ENCODE measurements at places on chromosomes 1 and 21. TPM values are rescaled to one million over a fixed set of nuclear protein-coding genes. Genes with fewer than 3 reads are reported as not detected.

DNA sequence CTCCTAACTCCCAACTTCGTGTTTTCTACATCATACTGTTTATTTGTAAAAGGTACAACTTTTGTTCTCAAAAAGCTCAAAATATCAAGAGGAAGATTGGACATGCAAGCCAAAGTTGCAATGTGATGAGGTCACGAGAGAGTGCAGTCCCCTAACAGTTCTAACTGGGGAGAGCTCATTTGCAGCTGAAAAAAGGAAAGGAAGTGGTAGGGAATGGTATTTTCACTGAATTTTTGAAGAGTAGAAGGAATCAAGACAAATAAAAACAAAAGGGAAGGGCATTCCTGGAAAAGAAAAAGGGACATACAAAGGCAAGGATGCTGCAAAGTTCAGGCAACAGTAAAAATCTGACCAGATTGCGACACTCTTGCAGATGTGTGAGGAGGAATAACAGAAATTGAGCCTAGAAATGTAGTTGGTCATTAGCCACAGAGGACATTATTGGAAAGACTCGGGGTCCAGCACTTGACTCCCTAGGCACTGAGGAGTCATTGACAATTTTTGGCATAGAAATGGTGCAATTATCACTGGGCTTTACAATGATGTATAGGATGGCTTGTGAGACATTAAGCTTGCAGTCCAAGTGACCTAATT is 67.9 kb downstream of the TBX15 start:
- ATAC-seq = no peak

DNA sequence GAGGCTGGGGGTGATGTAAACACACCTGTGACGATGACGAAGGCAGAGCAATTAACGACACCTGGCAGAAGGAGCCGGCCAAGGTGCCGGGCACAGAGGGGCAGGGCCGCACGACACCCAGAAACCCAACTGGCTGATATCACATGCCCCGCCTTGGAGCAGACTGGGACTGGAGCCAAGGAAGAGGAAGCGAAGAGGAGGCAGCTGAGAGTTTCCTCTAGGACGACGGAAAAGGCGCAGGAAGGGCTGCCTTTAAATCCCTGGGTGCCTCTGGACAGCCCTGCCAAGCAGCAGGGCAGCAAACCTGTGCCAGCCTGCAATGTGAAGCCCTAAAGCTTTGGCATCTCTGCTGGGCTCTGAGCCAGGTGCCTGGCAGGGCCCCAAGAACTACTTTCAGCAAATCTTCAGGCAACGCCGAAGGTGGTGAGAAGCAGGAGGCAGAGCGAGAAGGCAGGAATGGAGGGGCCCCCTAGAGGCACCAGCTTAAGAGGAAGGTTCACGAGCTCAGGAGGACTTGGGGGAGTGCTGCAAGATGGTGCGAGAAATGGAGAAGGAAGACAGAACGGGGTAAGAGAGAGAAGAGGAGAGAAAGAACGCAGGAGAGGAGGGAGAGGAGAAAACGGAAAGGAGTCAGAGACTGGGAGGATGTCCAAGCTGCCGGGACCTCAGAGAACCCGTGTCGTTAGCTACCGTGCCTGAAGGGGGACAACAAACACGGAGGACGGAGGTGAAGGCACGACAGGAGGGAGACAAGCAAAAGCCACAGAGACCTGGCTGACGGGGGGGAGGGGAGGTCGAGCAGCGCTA is 25.3 kb upstream of the PEF1 start:
- ATAC-seq = peak; percentile 23

Gene LORICRIN
- not detected for total RNA-seq

GRCh38 chr1:184813528-184814089 is 59.0 kb upstream of the EDEM3 start:
- no peak for ATAC-seq

DNA sequence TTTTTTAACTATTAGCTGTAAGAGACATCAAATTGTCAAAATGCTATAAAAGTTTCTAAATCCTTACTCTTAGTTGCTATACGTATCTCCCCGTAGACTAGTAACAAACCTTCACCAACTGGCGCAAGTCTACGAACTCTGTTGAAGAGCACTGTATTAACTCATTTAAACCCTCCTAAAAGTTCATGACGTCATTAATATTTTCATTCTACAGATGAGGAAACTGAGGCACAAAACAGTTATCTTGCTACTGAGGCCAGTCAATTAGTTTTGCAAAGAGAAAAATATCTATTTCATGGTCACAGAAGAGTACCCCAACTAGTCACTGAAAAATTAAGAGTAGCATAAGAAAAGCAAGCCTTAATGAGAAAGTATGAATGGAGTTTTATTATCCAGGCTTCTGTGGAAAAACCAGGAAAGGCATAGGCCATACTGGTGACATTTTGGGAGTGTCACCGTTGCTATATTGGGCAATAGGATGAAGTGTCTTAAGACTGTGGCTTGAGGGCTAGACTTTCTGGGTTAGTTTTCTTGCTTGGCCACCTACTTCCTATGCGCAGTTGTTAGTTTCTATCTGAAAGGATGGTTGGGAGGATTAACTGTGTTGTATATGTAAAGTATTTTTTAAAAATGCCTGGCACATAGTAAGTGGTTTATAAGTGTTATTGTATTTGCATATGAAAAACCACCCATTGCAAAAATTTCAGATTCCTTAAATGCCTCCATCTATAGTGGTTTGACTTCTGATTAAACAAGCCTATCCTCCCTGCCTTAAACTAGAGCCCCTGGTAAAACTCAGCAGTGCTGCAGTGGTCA is 52.4 kb upstream of the SYT14 start:
- no peak for ATAC-seq

Gene NBPF20
- total RNA-seq = 2.9 TPM

- no peak for ATAC-seq
These were observed 28.2 kb downstream of the ZCCHC17 start for GRCh38 chr1:31324992-31325391.

Gene GPR153
- 0.39 TPM for total RNA-seq

Gene DUSP12
- 16.7 TPM for total RNA-seq

Gene UMODL1
- total RNA-seq = 0.11 TPM

- no peak for ATAC-seq
These were observed 55.8 kb downstream of the RNF187 start for GRCh38 chr1:228542981-228543380.

- ATAC-seq = peak; percentile 81
These were observed 76.6 kb upstream of the VAV3 start for GRCh38 chr1:108041360-108042142.

- no peak for ATAC-seq
These were observed 55.8 kb downstream of the IARS2 start for GRCh38 chr1:220149742-220150141.

- ATAC-seq = no peak
These were observed 881 bp downstream of the USP25 start for GRCh38 chr21:15730484-15731242.

DNA sequence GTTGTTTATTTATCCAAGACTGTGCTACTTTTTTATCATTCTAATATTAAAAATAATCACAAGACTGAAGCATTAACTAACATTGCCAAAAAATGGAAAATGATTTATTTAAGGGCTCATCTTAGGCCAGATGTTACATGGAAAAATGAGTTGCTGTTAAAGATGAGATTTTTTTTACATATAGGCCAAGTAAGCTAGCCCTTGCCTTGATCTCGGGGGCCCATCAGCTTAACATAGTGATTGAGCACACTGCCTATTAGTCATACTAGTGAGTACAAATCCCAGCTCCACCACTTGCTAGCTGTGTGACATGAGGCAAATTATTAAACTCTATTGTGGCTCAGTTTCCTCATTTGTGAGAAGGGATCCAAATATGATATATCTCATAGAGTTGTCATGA is 275.9 kb upstream of the SNX7 start:
- no peak for ATAC-seq

Gene MTARC2
- not detected for total RNA-seq

GRCh38 chr1:51281807-51282206 is 45.7 kb downstream of the RNF11 start:
- no peak for ATAC-seq

Gene CHI3L2
- total RNA-seq = 2.7 TPM

All from activated T-helper 17 cell treated with anti-CD3 and anti-CD28 coated beads, Interleukin-2, amount 50 U/mL, for 72 hours (primary cell).